ENCODE measurements at places on chromosomes 13 and 19.

DNA sequence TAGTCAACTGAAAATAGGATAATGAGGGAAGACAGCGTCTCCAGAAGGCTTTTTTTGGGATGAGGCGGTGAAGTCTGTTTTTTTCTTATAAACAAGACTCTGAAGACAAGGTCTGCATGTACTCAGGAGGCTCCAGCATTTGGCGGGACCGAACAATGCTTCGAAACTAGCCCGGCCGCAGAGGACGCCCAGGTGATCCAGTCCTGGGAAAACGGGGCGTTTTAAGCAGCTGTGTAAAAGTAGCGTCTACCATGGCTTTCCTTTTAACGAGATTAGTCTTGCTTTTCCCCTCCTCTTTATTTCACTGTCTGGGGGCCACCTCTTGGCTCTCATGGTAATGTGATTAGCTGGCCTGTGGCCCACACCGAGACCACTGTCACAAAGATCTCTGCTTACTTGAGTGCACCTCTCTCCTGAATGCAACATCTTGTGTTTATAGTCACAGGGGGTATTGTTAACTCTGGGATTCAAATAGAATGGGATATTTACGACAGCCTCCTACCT, 29.4 kb upstream of the GTF3A start:
- no peak for DNase-seq

GRCh38 chr13:99381766-99382165, 74.6 kb upstream of the GPR183 start:
- no peak for DNase-seq

- no peak for DNase-seq
These were observed 13.3 kb downstream of the ARRDC2 start for GRCh38 chr19:18021121-18021755.

- DNase-seq: no peak
These were observed 494.6 kb downstream of the DCT start for GRCh38 chr13:93984876-93985275.

GRCh38 chr13:48680756-48681392, 27.1 kb downstream of the CYSLTR2 start:
- no peak for DNase-seq

- no peak for DNase-seq
These were observed 118.3 kb downstream of the DNAJC15 start for GRCh38 chr13:43141685-43142084.

GRCh38 chr19:10096615-10096963, 5.9 kb downstream of the ANGPTL6 start:
- no peak for DNase-seq

DNA sequence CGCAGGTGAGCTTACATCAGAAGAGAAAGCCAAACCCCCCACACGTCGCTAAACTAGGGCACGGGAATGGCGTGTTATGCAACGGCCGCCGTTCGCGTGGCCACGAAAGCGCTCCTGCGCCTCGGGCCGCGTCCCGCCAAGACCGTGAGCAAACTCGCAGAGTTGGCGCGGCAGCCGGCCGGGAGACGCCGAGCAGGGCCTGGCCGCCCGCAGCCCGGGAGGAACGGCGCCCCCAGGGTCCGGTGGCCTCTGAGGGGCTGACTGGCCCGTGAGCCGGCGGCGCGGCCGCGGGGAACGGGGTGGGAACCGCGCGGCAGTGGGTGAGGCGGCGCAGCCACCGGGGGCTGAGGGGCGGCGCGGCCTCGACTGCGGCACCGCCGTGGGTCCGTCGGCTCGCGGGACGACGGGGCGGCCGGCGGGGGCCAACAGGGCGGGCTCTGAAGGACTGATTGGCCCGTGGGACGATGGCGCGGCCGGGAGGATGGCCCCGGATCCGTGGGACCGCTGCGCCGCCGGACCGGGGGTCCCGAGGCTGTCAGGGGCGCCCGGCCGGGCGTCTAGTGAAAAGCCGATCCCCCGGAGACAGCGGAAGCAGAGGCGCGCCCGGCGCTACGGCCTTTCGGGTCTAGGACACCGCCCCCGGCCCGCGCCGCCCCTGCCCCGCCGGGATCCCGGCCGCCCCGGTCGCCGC, 903 bp downstream of the LATS2 start:
- DNase-seq: no peak

DNA sequence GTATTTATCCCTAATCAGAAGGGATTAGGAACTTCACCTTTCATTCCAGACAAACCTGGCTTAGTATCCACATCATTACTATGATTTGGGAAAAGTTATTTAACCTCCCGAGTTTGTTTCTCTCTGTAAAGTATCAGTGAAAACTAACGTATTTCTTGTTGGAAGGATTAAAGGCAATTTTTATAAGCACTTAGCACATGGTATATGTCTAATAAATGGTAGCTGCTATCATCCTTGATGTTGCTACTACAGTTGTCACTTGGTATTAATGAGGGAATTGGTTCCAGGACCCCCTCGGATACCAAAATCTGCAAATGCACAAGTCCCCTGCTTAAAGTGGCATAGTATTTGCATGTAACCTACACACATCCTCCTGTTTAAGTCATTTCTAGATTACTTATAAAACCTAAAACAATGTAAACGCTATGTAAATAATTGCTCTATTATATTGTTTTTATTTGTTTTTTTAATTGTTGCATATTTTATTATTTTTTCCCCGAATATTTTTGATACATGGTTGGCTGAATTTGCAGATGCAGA, 42.7 kb upstream of the FAM124A start:
- DNase-seq: no peak

DNA sequence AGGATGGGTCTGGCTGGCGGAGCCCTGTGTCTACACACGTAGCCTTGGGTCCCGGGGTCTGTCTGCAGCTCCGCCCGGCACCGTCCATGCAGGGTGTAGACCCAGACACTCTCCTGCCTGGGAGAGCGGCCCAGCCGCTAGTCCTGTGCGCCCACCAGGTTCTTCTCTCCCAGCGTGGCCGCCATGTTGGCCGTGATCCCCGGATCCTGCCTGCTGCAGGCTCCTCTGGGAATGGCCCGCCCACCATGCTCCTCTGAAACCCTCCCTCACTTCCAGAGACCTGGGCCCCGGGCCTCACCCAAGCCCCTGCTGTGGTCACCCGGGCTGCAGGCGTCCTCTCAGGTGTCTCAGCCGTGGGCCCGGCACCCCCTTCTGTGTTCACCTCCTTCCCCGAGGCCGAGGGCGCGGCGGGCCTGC, 57.7 kb upstream of the MCF2L start:
- DNase-seq: no peak

GRCh38 chr19:11018763-11019162, 57.9 kb downstream of the SMARCA4 start:
- DNase-seq: no peak

GRCh38 chr13:72920097-72920496, 138.2 kb downstream of the PIBF1 start:
- DNase-seq: no peak

DNA sequence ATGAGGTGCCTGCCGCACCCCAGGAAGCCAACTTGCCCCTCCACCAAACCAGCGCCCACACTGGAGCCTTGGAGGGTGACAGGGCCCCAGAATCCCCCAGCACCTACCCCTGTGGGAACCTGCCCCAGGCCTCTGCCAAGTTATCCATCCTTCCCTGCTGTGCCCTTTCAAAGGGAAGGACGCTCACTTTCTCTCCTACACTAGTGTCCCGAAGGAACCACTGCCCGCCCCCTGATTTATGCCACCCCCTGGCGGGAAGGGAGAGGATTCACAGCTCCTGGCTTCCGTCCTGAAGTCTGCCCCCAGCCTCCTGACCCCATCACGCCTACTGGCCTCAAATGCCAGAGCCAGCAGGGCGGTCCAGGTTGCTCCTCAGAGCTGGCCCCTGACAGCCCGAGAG, 1.4 kb downstream of the EVI5L start:
- DNase-seq: no peak

DNA sequence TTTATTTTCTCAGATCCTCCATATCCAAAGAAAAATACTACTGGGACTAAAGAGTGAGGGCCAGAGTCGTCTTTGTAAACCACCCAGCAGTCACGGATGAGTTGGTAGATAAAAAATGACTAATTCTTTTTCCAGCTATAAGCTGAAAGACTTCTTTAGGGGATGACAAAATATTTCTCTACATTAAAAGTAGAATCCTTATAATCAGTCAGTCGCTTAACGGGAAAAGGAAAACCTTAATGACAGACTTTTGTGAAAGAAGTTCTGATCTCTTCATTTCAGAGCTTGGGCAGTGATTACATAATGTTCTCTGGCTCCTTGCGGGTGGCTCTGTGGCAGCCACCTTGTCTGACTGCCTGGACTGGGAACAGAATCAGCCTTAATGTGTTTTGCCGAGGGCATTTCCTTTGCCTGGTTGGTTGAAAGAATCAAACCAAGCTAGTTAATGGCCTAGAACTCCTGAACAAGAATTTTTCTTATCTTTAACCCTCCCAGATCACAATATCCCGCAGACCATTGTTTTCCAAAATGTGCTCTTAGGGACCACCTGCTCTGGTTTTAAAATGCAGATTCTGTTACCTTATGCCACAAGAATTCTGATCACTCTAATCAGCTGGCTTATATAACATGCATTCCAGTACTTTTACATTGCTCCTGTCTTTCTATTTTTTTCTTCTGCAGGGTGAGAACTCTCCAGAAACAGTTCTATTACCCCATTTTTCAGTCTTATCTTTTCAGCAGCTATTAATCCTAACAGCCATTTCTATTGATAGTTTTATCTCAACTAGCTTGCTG, 2.5 kb downstream of the ITM2B start:
- no peak for DNase-seq

DNA sequence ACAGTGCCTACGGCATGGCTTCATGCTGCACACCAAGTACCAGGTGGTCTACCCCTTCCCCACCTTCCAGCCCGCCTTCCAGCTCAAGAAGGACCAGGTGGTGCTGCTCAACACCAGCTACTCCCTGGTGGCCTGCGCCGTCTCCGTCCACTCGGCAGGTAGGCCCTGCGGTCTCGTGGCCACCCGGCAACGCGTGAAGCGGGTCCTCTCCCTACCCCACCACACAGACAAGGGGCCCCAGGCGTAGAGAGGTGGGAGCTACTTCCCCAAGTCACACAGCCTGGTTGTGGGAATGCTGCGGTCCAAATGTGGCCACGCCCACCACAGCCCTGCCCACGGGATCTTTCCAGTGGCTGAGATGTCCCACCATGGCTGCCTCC, 4.0 kb downstream of the DCAF15 start:
- DNase-seq: no peak

DNA sequence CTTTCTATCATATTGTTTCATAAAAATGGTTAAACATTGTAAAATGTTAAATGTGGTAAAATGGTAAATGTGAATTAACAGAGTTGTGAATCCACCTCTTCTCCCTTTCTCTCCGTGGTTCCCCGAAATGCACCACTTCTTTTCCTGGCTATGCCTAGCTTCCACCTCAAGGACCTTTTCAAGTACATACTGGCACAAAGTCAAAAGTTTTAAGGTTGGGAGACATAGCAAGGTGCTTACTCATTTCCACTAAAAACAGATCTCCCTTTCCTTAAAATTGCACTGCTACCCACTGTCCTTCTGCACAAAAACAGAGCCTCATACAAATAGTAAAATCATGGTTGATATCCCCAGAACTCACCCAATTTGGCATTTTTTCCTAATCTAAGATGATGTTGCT, 558.2 kb downstream of the SLITRK6 start:
- DNase-seq: no peak

GRCh38 chr13:83935566-83935965, 53.3 kb upstream of the SLITRK1 start:
- no peak for DNase-seq

DNA sequence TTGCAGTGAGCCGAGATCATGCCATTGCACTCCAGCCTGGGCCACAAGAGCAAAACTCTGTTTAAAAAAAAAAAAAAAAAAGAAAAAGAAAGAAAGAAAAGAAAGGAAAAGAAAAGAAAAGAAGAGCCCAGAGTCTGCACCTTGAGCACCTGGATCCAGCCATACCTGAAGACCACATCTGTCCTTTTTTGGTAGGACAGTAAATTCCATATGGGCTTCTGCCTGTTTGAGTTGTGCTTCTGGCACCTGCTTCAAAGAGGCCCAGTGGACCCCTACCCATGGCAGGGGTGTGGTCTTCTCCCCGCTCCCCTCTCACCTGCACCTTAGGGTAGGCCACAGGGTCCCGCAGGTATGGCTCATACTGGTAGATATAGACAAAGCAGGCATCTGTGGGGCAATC, 5.8 kb downstream of the TM6SF2 start:
- no peak for DNase-seq

DNA sequence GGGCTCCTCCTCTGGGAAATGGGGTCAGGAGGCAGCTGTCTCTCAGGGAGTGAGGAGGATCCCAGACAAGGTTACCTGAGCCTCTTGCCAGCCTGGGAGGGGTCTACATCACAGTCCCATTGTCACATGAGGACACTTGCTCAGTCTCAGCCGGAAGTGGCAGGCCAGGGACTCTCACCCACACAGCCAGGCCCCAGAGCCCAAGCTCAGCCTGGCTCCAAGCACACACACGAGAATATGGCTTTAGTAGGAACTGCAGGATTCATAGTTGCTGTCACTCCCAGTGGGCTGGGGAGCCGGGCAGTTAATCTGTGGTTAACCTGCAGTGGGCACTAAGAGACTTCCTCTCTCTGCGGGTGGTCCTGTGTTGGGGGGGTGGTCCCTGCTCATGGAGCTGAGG, 15.8 kb upstream of the RELB start:
- DNase-seq: no peak

GRCh38 chr13:77767413-77767812, 69.9 kb downstream of the SLAIN1 start:
- no peak for DNase-seq

GRCh38 chr13:45576466-45576865, 39.1 kb downstream of the ERICH6B start:
- no peak for DNase-seq

GRCh38 chr13:19589312-19589711, 28.0 kb upstream of the TPTE2 start:
- DNase-seq: no peak

DNA sequence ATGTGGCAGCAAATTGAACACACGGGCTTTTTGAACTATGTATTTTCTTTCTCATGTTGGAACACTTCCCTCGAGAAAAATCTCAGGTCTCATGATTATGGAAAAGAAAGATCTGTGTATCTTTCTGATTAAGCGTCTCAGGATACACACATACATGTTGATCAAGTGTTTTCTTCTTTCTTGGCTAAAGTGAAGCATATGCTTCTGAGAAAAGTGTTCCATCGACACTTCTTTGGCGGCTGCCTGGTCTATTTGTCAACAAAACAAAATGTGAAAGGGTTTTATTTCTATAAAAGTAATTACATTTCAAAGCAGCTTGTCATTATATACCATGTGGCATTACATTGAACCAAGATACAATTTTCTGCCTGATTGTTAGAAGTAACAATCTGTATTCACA, 157.5 kb downstream of the DLEU7 start:
- no peak for DNase-seq

- no peak for DNase-seq
These were observed 146.3 kb upstream of the WASF3 start for GRCh38 chr13:26411206-26411605.

GRCh38 chr13:29436291-29436690, 159.2 kb downstream of the SLC7A1 start:
- no peak for DNase-seq

- no peak for DNase-seq
These were observed 79.1 kb upstream of the PCDH17 start for GRCh38 chr13:57552437-57552836.

DNA sequence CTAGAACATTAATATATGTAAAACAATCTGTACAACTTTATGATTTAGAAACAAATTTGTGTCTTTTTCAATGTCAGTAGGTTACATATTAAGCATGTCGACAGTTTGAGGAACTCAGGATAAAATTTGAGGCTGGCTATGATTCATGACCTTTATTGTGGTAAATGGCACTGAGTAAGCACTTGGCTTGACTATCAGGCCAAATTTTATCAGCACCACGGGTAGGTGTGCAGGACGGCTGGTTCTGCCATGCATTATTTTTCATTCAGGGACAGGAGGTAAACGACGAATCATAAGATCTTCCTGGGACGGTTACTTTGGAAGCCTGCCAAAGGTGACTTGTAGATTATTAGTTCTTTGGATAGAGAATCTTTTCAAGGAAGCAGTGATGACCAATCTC, 19.9 kb upstream of the CYP4F8 start:
- DNase-seq: no peak
